ENCODE measurements at places on chromosomes 12 and 14.

- DNase-seq: no peak
These were observed 5.2 kb downstream of the PDZRN4 start for GRCh38 chr12:41193311-41193710.

- no peak for DNase-seq
These were observed 14.6 kb upstream of the NR4A1 start for GRCh38 chr12:52036587-52037171.

- DNase-seq: no peak
These were observed 88.5 kb upstream of the RIN3 start for GRCh38 chr14:92425101-92425500.

GRCh38 chr12:88918161-88918560 is 337.9 kb upstream of the KITLG start:
- DNase-seq: no peak

DNA sequence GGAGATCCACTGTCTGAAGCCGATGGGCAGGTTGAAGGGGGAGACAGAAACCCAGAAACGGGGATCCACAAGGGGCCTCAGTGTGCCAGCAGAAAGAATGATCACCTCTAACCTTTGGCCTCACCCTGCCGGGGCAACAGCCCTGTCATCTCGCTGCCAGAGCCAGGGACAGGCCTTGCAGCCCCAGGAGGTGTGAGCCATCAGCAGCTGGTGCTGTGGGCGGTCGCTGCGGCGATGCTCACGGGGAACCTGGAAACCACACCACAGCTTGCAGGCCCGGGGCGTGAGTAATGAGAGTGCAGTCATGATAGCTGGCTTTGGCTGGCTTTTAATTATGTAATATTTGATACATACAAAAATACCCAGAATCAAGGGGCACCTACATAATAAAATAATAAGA is 4.7 kb upstream of the TTC7B start:
- no peak for DNase-seq

DNA sequence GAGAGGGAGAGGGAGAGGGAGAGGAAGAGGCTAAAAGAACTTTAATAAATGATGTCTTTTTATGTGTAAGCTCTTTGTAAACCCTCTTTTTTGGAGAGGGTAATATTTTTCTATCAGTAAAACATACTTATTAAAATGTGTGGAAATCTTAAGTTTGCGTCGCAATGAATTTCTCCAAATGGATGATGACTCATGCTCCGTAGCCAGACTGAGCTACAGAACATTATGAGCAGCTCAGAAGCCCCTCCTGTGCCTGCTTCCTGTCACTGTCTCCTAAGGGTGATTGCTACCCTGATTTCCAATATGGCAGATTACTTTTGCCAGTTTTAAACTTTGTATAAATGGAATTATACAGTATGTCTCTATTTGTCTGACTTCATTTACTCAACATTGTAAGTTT is 13.0 kb upstream of the PYGL start:
- no peak for DNase-seq

Measured in DMS79 treated with DMSO at 0.1 percent for 48 hours (cell line).